Aorta (tissue), 5 donors: ENCODE measurements at places on chromosomes 5 and 9.

DNA sequence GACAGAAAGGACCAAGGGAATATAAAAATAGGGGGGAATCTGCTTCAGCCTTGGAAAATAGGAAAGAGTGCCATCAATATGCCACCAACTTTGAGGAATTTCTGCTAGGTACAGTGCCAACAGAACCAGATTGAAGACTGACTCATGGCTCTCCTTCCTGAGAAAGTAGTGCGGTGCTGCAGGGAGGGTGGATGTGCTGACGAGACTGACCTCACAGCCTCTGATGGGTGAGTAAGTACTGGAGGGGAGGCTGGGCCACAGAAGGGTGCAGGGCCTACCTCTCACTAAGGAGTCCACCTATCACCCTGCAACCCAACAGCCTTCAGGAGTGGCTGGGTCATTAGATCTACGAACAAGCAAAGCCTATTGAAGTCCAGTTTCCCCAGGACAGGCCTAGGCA is 187.6 kb downstream of the GABBR2 start:
- no peak for DNase-seq

GRCh38 chr9:129145841-129146292 is 32.2 kb downstream of the IER5L start:
- DNase-seq, result peak; percentile 90

DNA sequence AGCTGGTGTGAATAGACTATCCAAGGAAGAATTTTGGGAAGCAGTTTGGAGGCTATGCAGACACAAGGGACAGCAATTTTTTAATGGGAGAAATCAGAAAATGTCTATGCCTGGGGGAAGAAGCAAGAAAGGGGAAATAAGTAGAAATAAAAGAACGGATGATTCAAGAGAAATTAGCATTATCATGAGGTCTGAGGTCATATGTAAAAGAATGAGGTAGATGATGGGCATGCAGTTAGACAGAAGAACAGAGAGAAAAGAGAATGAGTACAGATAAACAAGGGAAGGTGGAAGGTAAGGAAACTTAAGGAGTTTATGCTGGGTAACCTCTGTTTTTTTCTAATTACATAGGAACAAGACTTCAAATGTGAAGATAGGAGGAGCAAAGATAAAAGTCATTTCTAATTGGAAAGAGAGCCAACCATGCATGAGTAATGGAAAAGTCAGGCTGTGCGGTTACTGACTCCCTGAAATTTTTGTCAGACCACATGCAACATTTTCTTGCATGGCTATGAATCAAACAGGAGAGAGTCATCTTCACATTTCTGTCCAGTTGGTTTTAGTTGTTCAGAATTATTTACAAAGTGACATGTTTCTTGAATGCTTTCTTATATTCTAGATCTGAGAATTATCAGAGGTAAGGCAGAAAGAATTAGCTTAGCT is 101.0 kb upstream of the PIK3R1 start:
- no peak for DNase-seq

DNA sequence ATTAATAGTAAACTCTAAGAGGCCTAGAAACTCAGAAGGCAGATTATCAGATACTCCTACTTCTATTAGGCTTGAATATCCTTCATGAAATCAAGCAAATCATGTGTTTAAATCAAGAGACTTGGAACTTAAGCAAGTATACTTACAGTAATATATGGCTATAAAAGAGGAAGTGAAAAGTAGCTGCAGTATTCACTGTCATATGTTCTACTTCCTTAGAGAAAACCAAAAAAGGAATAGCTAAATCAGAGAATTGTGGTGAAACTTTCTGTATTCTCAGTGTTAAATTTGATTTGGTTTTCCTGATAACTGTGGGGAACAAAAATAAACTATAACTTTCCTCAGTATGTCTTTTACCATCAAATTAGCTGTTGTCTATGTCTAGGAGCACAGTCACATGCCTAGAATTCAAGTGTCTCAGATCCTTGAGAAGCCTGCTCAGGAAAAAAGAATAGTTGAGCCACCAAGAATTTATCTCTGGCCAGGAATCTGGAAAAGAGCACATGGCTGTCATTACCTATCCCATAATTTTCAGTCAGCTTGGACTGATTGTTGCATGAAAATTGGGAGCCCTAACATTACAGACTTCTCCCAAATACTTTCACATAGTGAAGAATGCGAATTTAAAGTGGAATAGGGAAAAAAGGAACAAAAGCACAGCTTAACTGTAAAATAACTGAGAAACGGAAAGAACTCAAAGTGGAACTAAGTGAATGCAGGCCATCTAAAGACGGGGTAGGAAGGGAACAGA is 1.7 kb downstream of the FKBP15 start:
- no peak for DNase-seq

GRCh38 chr9:129550199-129550839 is 70.6 kb downstream of the C9orf50 start:
- DNase-seq, result peak; percentile 97

- DNase-seq, result no peak
These were observed 3.1 kb upstream of the FBXL7 start for GRCh38 chr5:15496886-15497285.

- DNase-seq, result no peak
These were observed 1260.8 kb upstream of the WWC1 start for GRCh38 chr5:167030500-167031120.

DNA sequence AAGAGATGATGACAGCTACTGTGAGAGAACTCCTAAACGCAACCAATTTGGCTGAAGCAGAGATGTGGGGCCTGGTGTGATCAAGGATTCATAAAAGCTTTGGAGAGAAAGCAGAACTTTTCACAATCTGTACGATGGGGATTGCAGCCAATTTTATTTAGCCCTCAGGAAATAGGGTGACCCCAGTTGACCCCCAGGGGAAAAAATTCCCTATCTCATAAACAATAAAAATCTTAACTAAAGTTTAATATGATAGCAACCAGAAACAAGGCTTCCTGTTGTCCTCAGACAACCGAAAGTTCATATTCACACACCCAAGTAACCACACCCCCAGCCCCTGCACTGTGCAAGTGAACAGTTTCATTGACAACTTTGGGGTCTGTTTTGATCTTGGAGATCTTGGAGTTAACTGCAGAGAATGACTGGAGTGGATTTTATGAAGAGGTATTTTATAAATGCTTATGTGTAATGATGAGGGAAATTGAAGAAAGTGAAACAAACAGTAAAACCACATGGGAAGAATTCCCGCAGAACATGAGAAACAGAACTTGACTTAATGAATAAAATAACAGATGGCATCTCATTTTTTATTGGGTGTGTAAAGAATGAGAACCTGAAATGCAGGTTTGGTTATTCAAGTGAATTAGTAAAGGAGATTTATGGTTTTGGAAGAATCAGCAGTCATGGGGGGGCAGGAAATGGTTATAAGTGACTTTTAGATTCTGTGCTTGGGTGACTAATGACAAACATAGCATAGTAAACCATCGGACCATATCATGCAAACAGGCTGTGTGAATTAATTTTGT is 94.5 kb downstream of the PDE4D start:
- DNase-seq, result no peak

GRCh38 chr5:1167361-1167727 is 34.1 kb upstream of the SLC6A19 start:
- DNase-seq, result no peak

DNA sequence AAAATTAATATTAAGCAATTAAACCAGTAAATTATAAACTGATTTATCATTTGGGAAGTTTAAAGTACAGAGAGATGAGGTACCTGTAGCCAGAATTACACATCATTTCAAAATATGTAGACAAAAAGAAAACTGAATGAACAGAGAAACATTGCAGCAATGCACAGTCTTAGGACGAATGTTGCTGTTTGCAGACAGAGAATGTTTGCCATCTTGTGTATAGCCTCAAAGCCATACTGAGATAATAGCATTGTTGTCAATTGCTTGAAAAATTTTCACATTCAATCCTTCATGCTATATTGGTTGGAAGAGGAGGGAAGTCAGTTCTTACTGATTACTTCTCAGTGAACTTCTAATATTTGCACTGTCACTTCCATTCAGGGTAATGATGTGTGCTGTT is 326.2 kb downstream of the PRR16 start:
- no peak for DNase-seq

- no peak for DNase-seq
These were observed 114.1 kb downstream of the SYK start for GRCh38 chr9:90915693-90916092.

- DNase-seq, result no peak
These were observed 53.0 kb upstream of the RUSC2 start for GRCh38 chr9:35436933-35437332.

DNA sequence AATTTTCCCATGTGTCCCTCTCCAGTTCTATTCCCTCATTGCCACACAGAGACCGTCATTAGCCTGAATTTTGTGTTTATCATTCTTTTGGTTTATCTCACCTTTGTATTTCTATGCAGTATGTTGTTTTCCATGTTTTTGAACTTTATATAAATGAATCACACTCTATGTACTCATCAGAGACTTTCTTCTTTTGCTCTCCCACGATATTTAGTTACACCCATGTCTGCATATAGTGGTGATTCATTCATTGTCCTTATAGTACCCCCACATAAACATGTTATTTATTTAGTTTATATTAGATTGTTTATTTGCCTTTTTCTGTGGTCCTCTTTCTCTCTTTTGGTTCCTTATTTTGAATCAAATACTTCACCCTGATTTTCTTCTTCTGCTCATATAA is 199.7 kb downstream of the FSTL4 start:
- no peak for DNase-seq

GRCh38 chr5:103336941-103337340 is 78.4 kb downstream of the MACIR start:
- no peak for DNase-seq

GRCh38 chr5:114977979-114978573 is 191.6 kb downstream of the TRIM36 start:
- DNase-seq, result no peak

DNA sequence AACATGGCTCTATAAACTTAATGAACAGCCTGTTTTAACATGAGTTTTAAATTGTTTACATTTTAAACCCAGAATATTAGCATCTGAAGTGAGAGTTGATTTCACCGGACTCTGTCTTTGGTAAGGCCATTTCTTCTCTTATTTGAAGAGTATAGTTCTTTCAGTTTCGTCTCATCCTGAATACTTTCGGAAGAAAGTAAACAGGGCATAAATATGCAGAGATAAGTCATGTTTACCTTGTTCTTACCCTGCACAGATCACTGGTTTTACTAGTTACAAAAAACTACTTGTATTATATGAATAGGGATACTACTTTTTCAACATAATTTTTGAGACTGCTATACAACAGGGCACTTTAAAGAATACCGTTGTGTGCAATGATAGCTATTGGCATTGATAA is 656.3 kb upstream of the ZNF608 start:
- no peak for DNase-seq

GRCh38 chr5:105506692-105507277 is 1944.2 kb upstream of the NUDT12 start:
- no peak for DNase-seq

GRCh38 chr9:27954858-27955257 is 381.6 kb upstream of the C9orf72 start:
- no peak for DNase-seq

DNA sequence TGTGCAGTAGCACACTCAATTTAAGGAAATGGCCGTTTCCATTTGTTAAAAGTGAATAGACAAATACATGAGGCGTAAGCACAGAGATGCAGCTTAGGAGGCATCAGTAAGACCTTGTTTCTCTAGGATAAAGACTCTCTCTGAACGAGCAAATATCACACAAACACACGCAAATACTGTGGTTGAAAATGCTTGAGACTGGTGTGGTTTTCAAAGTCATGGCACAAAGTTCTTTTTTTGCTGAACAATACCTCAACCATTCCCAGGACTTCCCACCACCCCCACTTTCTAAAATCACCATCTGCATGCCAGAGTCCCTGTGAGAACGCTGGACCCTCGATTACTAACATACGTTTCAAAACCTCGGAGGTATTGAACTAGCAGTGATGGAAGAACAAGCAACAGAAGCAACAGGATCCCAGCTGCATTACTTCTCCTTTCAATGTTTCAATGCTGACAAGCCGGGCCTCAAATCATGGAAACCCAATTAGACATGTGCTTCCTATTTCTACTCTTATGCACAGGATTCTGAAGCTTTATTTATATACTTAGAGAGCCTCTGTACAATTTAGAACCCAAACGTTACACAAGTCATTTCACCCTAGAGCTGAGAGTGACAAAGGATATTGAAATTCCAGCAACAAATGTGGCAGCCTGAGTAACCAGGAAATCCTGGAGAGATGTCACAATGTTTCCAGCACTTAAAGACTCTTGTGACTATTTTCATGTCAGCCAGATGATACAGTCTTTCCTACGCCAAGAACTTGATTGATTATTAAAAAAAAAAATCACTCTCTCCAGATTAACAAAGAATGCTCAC is 63.9 kb downstream of the CDC14B start:
- no peak for DNase-seq

DNA sequence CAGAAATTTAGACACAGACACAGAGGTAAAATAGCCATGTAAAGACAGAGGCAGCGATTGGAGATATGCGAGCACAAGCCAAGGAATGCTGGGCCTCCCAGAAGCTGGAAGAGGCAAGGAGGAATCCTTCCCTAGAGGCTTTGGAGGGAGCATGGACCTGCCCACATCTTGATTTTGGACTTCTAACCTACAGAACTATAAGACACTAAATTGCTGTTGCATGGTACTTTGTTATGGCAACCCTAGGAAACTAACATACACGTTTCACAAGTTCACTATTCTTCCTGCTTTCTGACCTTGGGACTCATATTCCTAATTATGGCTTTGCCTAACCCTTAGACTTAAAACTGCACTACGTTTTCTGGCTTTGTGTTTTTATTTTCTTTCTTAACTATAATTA is 4.6 kb upstream of the LURAP1L start:
- DNase-seq, result no peak

DNA sequence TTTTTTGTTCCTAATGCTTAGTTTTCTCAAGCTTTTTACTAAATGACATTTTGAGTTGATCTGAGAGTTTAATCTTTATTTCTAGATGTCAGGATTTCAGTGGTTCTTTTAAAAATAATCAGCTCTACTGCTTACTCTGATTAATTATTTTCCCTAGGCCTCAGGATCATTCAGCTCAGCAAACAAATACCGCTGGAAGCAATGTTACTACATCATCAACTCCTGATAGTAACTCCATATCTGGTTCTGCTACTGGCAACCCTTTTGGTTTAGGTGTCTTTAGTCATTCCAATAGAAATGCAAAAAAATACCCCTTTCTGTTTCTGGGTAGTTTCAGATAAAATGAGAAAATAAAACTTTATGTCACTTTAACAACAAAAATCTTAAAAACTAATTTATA is 5.6 kb upstream of the IDNK start:
- DNase-seq, result no peak

DNA sequence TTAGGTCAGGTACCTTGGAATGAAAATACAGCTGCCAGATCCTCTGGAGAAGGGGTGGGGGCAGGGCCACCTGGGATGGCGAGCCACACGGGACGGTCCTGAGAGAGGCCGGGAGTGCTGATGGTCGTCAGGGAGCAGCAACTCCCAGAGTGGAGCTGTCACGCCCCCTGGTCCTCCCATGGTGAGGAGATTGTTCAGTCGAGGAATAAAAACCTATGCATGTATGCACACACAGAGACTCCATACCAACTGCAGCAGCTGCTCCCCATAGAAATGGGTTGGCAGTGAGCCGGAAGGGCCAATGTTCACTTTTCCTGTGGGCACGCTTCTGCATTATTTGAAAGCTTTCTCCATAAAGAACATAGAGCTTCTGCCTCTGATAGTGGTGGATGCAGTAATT is 45.2 kb upstream of the SEMA4D start:
- DNase-seq, result no peak
